Activated naive CD4-positive, alpha-beta T cell treated with anti-CD3 and anti-CD28 coated beads, Interleukin-2, amount 10 ng/mL, durations not matched to agents 7 days and 5 days (primary cell): ENCODE measurements at places on chromosomes 12 and 14.

DNA sequence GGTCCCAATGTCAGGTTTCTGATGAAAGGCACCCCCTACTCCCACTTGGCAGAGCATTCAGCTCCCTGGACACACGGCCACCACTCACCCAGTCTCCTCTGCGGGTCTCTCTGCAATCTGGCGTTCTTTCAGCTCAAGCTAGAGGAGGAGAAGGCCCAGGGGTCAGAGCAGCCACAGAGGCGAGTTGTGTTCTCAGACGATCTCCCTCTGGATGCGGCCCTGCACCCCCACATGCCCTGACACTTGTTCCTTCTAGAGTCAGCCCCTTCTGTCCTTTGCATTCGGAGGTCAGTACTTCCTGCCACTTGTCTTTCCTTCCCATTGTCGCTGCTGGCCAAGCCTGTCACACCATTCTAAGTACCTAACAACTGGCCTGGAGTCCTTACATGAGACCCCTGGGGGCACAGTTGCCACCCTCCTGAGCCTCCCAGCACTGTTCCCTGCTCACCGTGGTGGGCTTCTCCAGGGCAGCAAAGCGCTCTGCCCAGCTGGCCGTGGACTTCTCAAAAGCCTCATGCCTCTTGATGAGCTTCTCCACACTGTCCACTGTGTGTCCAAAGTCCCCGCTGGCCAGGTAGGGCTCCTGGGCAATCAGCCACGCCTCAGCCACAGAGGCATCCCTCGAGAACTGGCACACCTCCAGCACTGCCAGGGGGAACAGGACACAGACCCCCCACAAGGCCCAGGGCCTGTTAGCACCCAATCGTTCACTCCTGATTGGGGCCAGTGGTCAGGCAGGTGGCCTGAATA is 63.2 kb downstream of the PLEKHG3 start:
- DNase-seq: no peak
- peaks cover 46% of the 10 kb centered on the region for H3K4me1 ChIP-seq
- no peak overlapping the region for H3K27ac ChIP-seq
- no peak overlapping the region for H3K4me3 ChIP-seq

GRCh38 chr12:49925433-49926204 is 21.9 kb upstream of the FAIM2 start:
- no peak overlapping the region for H3K27ac ChIP-seq
- peaks cover 33% of the 10 kb centered on the region for H3K27me3 ChIP-seq
- H3K36me3 ChIP-seq: no peaks in the 10 kb centered on the region
- no peak overlapping the region for H3K4me3 ChIP-seq
- H3K4me1 ChIP-seq: no peaks in the 10 kb centered on the region
- no peak for DNase-seq

DNA sequence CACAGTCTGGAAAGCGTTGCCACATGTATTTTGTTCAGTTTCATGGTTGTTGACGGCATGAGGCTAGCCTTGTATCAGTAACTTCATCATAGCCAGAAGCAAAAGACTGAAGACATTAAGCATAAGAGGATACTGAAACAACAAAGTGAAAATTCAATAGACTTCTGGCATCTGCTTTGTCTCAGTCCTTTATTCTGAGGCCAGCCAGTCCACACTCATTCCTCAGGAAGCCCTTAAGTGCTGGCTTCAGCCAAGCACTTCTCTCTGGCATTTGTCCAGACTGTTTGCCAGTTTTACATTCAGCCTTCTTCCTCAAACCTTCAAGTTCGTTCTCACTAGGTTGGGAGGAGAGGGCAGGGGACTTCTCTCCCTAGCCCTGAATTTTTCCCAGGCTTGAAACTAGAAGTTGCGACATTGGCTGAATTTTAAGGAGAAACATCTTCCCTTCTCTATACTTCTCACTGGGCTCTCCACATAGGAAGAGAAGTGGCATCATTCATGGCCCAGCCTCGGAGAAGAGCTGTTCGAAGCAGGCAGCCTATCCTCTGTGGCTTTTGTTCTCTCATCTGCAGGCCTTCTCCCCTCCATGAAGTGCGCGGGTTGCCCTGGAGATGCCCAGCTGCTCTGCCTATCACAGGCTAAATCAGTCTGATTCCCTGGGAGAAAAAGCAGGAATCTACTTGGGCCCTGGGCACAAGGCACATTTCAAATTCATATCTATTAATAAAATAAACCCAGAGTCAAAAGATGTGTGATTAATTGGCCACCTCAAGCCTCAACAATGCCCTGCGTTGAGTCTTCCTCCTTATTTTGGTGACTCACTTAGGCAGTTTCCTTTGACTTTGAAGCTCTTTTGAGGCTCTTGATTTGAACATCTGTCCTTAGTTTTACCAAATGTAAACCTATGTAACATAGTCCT is 130.9 kb upstream of the PLEKHA5 start:
- H3K4me1 ChIP-seq: no peaks in the 10 kb centered on the region
- DNase-seq: no peak
- H3K27me3 ChIP-seq: no peaks in the 10 kb centered on the region
- H3K27ac ChIP-seq: no peak overlapping the region
- no peaks in the 10 kb centered on the region for H3K36me3 ChIP-seq
- no peak overlapping the region for H3K4me3 ChIP-seq

GRCh38 chr12:79818856-79819255 is 116.0 kb downstream of the PPP1R12A start:
- H3K27ac ChIP-seq: peak overlapping the region; percentile 45
- H3K36me3 ChIP-seq: peaks cover 39% of the 10 kb centered on the region
- no peak for DNase-seq
- no peaks in the 10 kb centered on the region for H3K4me1 ChIP-seq

GRCh38 chr12:7161811-7162210 is 27.7 kb upstream of the PEX5 start:
- no peak overlapping the region for H3K27ac ChIP-seq
- peaks cover 34% of the 10 kb centered on the region for H3K27me3 ChIP-seq
- peaks cover 3% of the 10 kb centered on the region for H3K36me3 ChIP-seq
- no peak overlapping the region for H3K4me3 ChIP-seq
- no peak for DNase-seq
- H3K4me1 ChIP-seq: peaks cover 8% of the 10 kb centered on the region

DNA sequence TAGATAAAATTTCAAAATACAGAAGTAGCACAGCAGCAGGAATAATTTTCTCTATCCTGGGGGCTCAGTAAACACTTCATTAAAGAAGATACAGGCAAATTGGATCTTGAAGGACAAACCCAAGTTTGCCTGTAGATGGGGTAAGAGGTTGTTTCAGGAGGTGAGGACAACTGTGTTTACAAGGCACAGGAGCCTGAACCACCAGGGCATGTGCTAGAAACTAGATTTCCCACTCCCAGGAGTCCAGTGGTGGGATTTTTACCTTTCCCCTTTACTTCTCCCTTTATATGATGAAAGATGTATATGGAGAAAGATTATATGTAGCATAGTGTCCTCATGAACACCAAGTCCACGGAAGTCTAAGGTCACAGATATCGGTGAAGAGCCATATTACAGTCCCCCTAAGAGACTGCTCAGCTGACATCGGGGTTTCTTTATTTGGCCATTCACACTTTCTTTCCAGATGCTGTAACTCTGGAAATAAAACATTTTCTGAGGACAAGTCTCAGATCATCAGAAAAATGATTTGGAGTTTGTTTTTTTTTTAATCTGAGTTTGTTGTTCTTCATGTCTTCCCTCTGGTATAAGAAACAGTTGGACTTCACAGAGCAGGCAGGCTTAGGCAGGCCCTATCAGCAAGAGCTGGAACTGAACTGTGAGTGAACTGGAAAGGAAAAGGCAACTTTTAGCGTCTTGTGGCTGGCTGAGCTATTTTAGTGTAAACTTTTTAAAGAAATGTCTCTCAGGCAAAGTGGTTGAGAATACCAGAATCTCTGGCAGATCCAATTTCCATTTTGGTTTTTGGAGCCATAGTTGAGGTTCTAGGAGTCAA is 8.0 kb upstream of the EVL start:
- DNase-seq: peak; percentile 49
- peak overlapping the region; percentile 24 for H3K27ac ChIP-seq

- no peaks in the 10 kb centered on the region for H3K27me3 ChIP-seq
- DNase-seq: no peak
- no peak overlapping the region for H3K4me3 ChIP-seq
- H3K4me1 ChIP-seq: no peaks in the 10 kb centered on the region
- H3K36me3 ChIP-seq: no peaks in the 10 kb centered on the region
- no peak overlapping the region for H3K27ac ChIP-seq
These were observed 745.7 kb downstream of the DIO2 start for GRCh38 chr14:79465651-79466050.

- H3K27ac ChIP-seq: no peak overlapping the region
- no peaks in the 10 kb centered on the region for H3K36me3 ChIP-seq
- H3K27me3 ChIP-seq: peaks cover 4% of the 10 kb centered on the region
- DNase-seq: no peak
- H3K4me3 ChIP-seq: no peak overlapping the region
These were observed 72.6 kb downstream of the PDE6H start for GRCh38 chr12:15045451-15045850.

GRCh38 chr14:71261206-71261605 is 353.9 kb downstream of the PCNX1 start:
- H3K4me1 ChIP-seq: no peaks in the 10 kb centered on the region
- H3K27me3 ChIP-seq: no peaks in the 10 kb centered on the region
- peaks cover 3% of the 10 kb centered on the region for H3K36me3 ChIP-seq
- H3K4me3 ChIP-seq: no peak overlapping the region
- no peak for DNase-seq

- no peaks in the 10 kb centered on the region for H3K36me3 ChIP-seq
- H3K4me1 ChIP-seq: no peaks in the 10 kb centered on the region
- no peak for DNase-seq
- no peak overlapping the region for H3K27ac ChIP-seq
- H3K27me3 ChIP-seq: no peaks in the 10 kb centered on the region
These were observed 167.5 kb upstream of the NOVA1 start for GRCh38 chr14:26765301-26765700.

- peak; percentile 34 for DNase-seq
- no peak overlapping the region for H3K4me3 ChIP-seq
- no peaks in the 10 kb centered on the region for H3K4me1 ChIP-seq
- no peaks in the 10 kb centered on the region for H3K36me3 ChIP-seq
- no peak overlapping the region for H3K27ac ChIP-seq
These were observed 67.3 kb downstream of the SPTB start for GRCh38 chr14:64812412-64812811.

DNA sequence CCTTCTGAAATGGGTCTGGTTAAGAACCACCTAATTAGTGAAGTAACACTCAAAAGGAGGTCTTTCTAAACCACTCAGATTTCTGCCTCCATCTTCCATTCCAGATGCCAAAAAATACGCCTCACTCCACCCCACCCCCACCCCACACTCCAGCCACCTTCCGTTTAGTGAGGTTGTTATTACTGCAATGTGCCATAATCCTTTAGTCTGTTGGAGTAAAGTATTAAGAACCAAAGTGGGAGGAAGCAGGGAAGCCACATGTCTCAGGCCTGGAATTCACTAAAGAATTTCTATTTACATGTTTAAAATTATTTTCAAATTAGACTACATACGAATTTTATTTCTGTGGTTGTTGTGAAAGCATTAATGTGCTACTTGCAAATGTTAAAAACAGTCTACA is 7.4 kb downstream of the KIF21A start:
- no peak overlapping the region for H3K27ac ChIP-seq
- H3K4me3 ChIP-seq: no peak overlapping the region
- DNase-seq: no peak
- peaks cover under 1% of the 10 kb centered on the region for H3K4me1 ChIP-seq
- no peaks in the 10 kb centered on the region for H3K36me3 ChIP-seq
- H3K27me3 ChIP-seq: no peaks in the 10 kb centered on the region

DNA sequence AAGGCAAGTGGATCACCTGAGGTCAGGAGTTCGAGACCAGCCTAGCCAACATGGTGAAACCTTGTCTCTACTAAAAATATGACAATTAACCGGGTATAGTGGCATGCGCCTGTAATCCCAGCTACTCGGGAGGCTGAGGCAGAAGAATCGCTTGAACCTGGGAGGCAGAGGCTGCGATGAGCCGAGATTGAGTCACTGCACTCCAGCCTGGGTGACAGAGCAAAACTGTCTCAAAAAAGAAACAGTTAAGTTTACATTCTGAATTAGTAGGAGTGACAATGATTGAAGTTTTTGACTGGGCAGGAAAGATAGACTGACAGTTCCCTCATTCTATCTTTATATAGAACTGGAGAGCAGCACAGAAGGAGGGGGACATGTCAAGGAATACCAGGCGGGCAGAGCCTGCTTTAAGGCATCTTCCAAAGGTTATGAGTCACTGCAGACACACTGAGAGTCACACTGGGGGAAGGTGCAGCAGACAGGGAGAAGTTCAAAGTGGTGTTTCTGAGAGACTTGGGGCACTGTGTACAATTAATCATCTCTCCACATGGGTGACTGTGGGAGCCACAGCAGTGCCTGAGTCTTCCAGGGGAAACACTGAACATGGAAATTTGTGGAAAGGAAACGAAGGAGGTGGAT is 42.8 kb upstream of the RNASE3 start:
- H3K4me1 ChIP-seq: no peaks in the 10 kb centered on the region
- H3K36me3 ChIP-seq: no peaks in the 10 kb centered on the region
- DNase-seq: no peak
- H3K27me3 ChIP-seq: peaks cover 13% of the 10 kb centered on the region
- H3K4me3 ChIP-seq: no peak overlapping the region
- H3K27ac ChIP-seq: no peak overlapping the region

DNA sequence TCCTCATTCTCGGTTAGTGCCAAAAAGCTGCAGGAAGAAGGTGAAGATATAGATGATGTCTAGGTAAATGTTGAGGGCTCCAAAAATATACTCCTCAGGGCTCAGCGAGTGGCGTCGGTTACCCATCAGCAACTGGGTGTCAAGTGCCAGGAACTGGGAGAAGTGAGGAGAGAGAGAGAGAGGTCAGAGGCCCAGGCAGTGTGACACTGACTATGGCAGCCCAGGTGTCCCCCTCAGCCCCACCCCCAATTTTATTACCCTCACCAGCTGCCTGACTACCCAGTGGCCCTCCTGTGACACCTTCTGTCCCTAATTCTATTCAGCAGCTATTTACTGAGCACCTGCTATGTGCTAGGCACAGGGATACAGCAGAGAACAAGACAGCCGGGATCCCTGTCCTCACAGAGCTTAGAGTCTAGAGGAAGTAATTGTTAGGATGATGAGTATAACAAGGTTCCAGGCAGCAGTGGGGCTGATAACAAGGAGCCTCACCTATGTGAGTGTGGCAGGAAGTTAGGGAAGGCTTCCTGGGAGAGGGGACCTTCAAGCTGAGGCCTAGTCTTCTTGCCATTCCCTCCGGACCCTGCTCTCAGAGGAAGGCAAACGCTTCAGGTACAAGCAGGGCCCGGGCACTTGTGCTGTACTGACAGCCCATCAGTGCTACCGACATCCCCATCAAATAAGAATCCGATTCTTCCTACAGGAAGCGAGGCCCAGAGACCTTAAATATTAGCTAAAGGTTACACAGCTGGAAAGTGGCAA is 27.8 kb upstream of the BCDIN3D start:
- H3K4me3 ChIP-seq: no peak overlapping the region
- H3K27ac ChIP-seq: no peak overlapping the region

- no peak overlapping the region for H3K27ac ChIP-seq
- H3K4me1 ChIP-seq: no peaks in the 10 kb centered on the region
- DNase-seq: no peak
- H3K36me3 ChIP-seq: no peaks in the 10 kb centered on the region
- no peaks in the 10 kb centered on the region for H3K27me3 ChIP-seq
- H3K4me3 ChIP-seq: no peak overlapping the region
These were observed 567.5 kb downstream of the TRHDE start for GRCh38 chr12:72839696-72840095.

GRCh38 chr14:86027144-86027543 is 497.2 kb downstream of the FLRT2 start:
- H3K36me3 ChIP-seq: no peaks in the 10 kb centered on the region
- no peak overlapping the region for H3K27ac ChIP-seq
- H3K4me1 ChIP-seq: no peaks in the 10 kb centered on the region
